ENCODE measurements at places on chromosomes 12 and 14. TPM values are rescaled to one million over a fixed set of nuclear protein-coding genes. Genes with fewer than 3 reads are reported as not detected.

- DNase-seq, result no peak
These were observed 220.7 kb downstream of the TTC6 start for GRCh38 chr14:37816135-37816534.

The TSHR gene
- polyA plus RNA-seq, result 0.65 TPM

- no peak for DNase-seq
These were observed 84.3 kb downstream of the TNFAIP2 start for GRCh38 chr14:103207388-103208072.

- no peak for DNase-seq
These were observed 86.1 kb downstream of the NOC4L start for GRCh38 chr12:132230381-132230780.

The RNASE12 gene
- not detected for polyA plus RNA-seq

DNA sequence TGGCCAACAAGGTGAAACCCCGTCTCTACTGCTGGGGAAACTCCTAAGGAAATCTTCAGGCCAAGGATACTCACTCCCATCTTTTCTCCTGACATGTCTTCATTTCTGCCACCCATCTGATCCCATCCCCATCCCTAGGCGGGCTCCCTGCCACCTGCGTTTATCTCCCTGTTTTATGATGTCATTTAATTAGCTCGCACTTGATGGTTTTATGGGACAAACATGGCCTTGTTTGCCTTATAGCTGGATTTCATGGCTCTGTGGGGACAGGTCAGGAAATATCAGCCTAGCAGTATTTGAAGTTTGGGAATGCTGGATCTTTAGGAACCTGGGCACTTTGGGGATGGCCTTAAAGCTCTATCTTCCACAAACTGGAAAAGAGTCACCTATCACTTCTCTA lies 88.5 kb upstream of the CISTR start:
- DNase-seq, result no peak

Data from forelimb muscle (tissue), 1 donor.